ENCODE measurements at places on chromosomes 3 and 15.
A peak's percentile ranks its signal among the peaks of the same experiment; 100 is the strongest.

GRCh38 chr3:104244680-104245220 lies 1122.0 kb upstream of the ALCAM start:
- DNase-seq, result no peak

DNA sequence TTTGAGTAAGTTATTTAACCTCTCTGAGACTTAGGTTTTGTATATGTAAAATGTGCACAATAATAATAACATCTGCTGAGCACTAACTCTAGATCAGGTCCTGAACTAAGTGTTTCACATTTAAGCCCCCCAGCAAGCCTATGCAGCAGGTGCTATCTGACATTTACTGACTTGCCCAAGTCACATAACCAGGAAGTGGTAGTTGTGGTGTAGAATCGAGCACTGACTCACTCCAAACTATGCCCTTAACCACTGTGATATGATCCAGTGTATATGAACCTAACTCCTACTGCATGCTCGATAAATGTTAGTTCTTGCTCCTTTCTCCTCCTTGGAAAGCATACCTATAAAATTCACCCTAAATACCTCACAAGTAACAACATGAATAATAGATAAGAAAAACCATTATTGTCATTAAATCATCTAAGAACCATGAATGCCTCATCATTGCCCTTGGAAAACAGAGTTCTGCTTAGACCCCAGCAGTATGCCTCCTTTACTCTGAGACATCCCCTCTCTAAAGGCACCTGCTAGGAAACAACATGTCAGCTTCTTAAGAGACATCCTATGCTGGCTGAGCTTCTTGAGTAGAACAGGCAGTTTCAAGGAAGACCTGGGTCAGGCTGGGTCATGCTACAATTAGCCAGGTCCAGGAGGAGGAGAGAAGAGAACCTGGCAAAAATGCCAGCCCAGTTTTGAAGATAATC lies 3.0 kb upstream of the SHC4 start:
- no peak for DNase-seq

DNA sequence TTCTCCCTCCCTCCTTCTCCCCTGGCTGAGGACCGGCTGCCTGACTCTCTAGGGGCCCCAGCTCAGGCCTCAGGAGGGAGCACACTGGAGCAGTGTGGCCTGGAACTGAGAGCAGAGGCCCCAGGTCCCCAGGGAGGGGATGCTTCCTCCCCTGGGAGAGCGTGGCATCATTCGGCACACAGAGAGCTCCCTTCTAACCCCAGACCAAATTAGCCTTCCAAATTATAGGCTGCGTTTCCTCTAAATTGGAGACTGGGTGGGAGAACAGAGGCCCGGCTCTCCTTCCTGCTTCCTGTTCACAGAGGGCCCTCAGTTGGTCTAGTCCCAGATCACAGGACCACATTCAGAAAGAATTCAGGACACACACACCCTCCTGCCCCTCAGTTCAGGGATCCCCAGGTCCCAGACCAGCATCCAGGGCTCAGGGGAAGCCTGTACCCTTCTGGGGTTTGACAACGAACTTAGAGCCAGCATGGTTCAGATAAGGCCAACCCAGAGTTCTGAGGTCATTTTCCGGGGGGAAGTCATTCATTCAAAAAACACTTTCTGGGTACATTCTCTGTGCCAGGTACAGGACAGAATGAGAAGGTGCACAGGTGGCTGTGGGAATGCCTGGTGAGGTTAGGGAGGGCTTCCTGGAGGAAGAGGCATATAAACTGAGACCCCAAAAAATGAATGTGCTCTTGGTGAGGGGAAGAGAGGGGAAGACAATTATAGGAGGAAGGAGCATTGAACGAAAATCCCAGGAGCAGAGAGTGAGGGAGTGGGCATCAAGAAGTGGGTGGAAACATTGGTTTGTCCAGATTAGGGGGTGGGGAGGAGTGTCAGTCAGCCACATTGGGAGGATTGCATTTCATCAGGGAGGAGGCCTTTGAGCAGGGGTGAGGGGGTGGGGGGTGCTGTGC lies 28.4 kb upstream of the RPL29 start:
- DNase-seq, result no peak

DNA sequence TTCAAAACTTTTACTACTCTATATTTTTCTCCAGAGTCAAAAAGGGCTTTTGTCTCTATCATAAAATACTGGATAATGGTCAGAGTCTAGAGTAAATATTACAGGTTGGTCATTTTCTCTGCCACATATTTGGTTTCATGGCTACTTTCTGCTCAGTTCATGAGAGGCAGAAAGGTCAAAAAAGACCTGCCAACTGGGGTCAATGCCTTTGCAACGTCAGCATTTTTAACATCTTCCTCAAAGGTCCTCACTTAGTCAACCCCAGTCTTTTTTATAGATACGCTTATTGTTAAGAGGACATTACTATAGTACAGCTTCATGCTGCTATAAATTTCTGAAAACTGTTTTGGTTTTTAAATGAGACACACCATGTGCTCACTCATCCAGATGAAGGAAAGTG lies 312.1 kb upstream of the ARHGEF26 start:
- no peak for DNase-seq

- no peak for DNase-seq
These were observed 250.6 kb downstream of the SLCO3A1 start for GRCh38 chr15:92104072-92104471.

DNA sequence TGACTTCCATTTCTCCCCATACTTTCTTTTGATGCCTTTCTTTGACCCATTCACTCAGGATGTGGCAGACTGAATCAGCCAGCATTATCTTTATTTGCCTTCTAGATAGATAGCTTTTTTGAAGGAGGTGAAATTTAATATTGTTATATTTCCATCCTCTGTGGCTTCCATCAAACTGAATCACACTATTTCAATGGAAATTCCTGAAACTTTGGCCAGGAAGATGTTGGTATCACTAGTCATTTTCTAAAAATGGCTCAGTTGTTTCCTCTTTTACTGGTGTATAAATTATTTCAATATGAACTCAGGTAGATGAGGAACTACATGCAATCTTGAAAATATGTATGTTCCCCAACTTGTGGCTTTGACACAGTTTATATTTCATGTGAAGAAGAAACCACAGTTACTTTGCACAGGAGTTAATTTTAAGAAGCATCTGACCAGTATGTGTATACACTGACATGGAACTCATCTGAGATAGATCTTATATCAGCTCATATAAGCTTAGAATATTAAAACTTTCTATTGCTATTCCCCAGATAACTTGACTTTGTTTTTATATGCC lies 248.3 kb downstream of the CGGBP1 start:
- no peak for DNase-seq

GRCh38 chr3:24765399-24765798 lies 270.7 kb upstream of the THRB start:
- DNase-seq, result no peak

DNA sequence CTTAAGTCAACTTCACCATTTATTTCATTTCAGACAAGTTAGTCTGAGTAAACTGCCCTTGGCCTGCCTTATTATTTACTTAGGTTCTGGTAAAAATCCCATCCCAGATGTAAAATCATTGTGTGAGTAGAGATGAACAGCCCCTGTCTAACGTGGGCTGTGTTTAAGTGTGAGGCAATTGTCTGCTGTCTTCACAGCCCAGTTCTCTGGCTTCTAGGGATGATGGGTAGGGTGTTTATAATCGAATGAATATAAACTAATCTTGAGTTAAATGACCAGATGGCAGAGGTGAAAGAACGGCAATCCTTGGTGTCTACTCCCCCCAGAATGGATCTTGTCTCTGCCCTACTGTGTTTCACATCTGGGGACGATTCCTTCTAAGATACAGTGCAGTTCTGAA lies 20.8 kb downstream of the PPARG start:
- DNase-seq, result no peak

- no peak for DNase-seq
These were observed 29.6 kb downstream of the CHAC1 start for GRCh38 chr15:40982855-40983254.

DNA sequence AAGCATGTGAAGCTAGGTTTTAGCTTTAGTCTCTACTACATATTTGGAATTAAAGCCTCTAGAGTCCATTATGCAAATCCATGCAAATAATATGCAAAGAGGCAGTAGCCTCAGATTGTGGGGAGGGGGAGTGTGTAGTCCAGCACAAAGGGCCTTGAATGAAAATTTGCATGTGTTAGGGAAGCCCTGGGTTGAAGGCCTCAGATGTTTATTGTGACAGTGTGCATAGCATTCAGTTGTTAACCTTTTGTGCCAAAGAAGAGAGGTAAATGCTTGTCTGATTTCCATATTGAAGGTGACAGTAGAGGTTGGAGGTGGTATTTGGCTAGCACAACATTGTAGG lies 24.5 kb upstream of the BFSP2 start:
- DNase-seq, result no peak

DNA sequence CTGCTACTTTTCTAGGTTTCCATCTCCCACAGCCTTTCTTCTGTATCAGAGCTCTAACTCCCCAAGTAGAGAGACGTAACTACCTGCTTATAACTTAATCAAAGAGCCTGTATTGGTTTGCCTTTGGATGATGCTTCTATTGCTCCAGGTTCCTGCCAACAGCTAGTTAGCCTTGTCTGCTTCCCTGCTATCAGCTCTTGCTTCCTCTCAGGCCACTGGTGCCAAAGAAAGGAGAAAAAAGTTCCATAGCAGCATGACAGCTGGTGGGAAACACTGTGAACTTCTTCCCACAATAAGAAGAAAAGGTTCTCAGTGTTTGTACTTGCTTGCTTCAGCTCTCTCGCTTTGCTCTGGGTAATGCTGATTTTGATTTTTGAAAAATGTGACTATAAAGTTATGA lies 206.6 kb downstream of the GBE1 start:
- no peak for DNase-seq

DNA sequence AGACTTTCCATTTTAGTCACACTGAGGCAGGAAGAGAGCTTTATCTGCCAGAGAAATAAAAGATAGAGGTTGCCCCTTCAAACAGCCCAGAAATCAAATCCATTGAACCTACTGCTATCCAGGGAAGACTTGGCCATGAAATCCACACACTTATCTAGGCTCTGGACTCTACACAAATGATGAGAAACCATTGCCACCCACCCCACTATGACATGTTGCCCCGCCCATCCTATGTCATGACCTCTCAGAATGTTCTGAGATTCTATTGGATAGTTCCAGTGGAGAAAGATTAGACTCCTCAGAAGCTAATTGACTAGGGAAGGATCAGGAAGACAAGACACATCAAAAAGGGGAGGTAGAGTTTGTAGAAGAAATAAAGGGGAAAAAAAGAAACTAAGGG lies at the start of gene TMCO5A:
TMCO5A (plus strand) TSS at position 301 of the 400 bp plus-strand sequence. CDS start 1,684 bp downstream, outside the sequence.
- no peak for DNase-seq

DNA sequence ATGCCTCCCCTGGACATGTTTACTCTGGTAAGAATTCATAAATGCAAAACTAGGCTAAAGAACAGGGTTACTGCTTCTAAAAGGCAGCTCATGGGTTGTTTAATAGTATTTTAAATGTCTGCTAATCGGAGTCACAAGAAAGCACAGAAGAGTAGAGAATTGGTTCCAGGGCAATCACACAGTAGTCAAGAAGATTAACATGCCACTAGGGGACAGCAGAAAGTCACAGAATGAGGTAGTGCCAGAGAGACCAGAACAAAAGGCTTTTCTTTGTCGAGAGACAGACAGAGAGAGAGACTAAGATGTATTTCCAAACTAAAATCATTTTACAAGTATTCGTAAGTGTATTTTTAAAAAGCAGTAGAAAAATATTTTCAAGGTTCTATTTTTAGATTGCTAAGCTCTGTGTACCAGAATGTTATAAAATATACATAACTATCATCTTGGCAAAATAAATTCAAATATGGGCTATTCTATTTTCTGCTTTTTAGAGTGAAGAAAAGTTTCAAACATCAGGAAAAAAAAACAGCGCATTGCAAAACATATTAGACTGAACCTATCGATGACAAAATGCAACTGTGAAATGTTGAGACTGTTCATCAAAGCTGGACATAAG lies 78.3 kb upstream of the CDIN1 start:
- peak; percentile 44 for DNase-seq

DNA sequence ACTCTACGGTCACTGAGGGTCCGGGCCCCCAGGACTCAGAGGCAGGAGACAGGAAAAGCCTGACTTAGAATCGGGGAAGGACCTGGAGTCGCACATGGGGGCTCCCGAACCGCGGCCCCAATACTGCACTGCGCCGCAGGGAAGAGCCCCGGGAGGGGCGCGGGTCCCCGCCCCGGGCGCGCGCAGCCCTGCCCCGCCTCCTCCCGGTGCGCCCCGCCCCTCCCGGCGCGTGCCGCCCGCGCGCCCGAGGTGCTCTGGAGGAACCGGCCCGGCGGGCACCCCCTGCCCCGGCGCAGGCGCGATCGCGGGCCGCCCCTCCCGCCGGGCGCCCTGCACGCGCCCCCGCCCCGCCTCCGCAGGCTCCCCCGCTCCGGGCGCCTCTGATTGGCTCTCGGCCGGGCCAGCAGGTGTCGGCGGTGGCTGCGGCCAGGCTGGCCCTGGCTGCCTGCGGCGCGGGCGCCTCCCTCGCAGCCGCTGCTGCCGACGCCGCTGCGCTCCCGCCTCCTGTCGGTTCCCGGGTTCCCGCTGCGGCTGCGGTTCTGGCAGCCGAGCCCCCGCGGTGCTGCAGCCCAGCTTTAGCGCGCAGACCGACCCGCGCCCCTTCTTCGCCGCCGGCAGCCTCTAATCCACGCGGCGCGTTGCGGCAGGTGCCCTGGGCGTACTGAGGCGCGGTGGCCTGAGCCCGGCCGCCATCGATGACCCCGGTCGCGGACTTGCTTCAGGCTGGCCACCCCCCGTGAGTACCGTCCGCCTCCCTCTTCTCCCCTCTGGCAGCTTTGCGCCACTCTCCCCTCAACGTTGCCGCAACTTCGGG lies at the start of gene MYRIP:
MYRIP (plus strand) TSS at position 429 of the 814 bp plus-strand sequence. CDS start 91,208 bp downstream, outside the sequence.
- peak; percentile 94 for DNase-seq

DNA sequence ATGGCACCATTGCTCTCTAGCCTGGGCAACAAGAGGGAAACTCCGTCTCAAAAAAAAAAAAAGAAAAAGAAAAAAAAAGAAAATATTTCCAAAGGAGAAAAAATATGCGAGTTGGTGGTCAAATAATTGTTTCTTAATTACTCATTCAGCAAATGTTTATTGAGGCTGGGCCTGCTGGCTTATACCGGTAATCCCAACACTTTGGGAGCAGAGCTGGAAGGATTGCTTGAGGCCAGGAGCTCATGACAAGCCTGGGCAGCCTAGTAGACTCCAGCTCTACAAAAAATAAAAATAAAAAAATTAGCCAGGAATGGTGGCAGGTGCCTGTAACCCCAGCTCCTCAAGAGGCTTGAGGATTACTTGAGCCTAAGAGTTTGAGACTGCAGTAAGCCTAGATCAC lies 4.1 kb downstream of the KNL1 start:
- no peak for DNase-seq

DNA sequence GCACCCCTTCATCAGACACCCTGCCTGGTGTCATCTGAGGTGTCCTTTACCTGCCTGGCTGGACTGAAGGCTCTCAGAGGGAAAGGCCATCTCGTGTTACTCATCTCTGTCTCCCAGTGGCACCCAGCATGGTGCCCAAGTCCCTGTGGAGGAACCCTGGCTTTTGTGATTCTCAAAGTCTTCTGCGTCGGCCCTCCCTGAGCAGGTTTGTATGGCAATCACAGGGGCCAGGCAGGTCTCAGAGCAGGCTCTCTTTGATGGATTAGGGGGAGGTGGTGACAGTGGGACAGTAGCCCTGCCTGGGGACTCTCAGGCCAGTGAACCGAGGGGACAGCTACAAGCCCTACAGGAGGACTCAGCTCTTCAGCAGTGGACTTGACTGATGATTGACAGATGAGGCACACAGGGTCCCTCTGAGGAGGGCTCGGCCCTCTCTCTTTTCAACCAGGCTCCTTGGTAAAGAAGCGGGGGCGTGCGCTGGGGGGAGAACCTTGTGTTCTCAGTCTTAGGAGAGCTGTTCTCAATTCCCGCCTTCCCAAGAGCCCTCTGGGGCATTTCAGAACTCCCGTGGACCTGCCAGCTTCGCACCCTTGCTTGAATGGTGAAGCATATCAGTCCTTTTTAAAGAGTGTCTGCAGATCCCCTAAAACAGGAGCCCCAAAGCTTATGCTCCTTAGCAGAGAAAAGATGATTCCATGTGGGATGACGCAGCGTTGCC lies 108.3 kb downstream of the VGLL4 start:
- DNase-seq, result no peak

GRCh38 chr15:26260517-26261133 lies 397.5 kb upstream of the ATP10A start:
- peak; percentile 82 for DNase-seq
